ENCODE measurements at places on chromosomes 1 and 21.

DNA sequence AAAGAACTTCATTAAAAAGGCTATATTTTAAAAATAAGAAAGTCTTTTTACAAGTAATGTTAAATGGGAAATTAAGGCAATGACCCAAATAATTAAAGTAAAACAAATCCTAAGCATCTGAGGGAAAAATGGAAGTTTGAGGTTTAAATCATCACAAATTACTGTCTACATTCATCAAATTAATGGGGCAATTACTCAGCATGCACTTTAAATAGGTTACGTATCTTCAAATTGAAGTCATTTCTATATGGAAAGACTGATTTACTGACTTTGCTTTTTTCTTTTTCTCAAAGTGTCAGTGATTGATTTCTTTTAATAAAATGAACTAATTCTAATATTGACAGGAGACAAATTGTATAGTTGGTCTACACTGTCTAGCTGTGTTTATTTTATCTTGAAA, 1452.3 kb downstream of the NCAM2 start:
- DNase-seq = no peak

DNA sequence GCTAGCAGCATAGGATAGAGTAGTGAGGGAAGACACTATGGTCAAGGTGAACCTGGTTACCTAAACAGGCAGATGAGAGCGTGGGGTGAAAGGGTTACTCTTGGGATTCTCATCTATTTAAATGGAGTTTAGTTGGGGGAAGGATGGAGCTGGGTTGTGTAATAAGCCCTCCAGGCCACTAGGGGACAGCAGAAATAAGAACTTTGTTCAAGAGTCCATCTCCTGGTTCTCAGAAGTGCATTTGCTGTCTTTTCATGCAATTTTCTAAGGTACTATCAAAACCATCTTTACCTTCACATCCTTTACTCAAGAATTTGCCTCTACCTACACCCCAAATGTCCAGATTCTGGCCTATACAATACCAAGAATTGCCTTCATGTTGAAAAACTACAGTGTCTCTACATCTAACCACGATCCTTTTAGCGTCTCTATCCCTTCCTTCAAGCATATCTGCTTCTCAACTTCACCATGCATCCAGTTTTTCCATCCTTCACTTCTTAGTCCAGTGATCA, 28.0 kb downstream of the SLAMF1 start:
- no peak for DNase-seq

DNA sequence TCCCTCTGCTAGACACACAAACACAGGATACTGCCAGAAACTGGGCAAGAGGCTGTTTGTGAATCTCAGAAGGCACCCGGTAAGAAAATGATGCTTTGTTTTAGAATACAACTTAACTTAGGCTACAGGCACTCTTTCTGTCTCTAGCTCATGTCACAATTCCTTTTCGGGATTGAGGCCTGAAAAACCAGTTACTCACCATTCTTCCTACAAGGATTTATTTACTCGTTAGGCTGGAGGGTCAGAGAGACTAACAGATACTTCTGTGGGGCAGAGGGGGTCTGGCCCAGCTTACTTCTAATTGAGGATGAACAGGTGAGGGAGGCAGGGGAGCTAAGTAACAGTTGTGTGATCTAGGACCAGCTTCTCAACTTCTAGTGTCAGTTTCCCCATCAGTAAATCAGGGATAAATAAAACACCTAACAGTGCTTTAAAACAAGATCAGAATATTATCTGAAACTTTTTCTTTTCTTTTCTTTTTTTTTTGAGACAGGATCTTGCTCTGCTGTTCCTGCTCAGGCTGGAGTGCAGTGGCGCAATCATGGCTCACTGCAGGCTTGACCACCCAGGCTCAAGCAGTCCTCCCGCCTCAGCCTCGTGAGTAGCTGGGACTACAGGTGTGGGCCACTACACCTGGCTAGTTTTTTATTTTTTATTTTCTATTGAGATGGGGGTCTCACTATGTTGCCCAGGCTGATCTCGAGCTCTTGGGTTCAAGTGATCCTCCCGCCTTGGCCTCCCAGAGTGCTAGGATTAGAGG, 31.9 kb downstream of the NFYC start:
- DNase-seq = no peak

- DNase-seq = no peak
Observed at GRCh38 chr1:20329793-20330542, 39.3 kb downstream of the VWA5B1 start.

- no peak for DNase-seq
Observed at GRCh38 chr1:174314433-174314832, 133.3 kb upstream of the GPR52 start.

DNA sequence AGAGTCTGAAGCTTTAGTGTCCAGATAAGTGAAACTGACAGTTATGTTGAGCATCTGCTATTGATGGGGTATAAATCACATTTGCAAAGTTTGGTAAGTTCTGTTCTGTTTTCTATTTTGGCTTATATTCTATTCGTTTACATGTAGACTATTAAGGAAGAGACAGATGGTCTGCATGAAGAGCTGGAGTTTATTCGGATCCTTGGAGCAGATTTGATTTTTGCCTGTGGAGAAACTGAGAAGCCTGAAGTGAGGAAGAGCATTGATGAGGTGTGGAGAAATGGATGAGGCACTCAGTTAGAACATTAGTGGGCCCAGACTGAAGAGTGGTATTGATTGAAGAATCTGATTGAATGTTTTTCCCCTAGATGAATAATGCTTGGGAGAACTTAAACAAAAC, 50.6 kb upstream of the BMP8A start:
- no peak for DNase-seq

DNA sequence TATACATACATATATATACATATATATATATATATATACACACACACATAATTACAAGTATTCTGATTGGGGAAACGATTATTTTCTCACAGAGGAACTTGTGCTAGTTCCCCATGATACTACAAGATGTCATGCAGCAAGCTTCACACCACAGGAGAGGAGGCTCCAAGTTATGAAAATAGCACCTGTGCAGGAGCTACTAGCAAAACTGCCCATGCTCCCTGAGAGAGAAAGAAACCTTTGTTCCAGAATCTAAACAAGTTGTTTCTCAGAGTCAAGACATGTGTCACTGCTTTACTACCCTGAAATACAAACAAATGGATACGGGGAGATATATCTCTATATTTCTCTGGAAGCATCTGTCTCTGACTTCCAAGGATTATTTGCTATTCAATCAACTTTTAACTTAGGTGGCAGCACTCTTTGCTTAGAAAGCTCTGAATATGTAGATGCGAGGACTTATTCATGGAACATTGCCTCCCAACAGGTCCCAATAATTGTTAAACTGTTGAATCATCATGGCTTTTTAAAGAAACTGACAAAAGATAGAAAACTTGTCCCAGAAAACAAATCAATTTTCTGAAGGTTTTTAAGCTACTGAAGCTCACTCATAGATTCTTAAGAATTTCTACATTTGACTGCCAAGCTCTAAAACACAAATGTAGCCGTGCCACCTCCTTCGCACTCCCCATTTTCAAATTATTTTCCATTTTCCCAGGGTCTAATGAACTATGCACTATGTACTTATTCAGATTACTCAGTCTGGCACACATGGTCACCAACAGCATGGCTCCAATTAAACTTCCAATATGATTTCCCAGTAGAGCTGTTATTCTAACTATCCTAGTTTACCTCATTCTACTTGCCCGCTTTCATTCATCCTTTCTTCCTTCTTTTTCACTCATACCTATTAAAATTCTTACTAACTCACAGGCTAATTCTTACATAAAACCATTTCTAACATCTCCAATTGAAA, 929.1 kb downstream of the LTN1 start:
- DNase-seq = no peak

DNA sequence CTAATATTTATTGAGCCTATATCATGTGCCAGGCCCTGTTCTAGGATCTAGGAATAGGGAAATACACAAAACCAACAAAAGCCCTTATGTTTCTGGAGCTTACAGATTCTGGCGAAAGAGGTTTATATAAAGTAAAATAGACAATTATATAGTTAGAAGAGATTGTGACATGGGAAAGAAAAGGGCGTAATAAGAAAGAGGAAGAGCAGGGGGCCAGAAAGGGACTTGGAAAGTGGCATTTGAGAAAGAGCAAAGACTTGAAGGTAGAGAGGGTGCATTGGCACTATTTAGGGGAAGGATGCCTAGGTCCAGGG, 322.5 kb upstream of the FAM78B start:
- DNase-seq = no peak

DNA sequence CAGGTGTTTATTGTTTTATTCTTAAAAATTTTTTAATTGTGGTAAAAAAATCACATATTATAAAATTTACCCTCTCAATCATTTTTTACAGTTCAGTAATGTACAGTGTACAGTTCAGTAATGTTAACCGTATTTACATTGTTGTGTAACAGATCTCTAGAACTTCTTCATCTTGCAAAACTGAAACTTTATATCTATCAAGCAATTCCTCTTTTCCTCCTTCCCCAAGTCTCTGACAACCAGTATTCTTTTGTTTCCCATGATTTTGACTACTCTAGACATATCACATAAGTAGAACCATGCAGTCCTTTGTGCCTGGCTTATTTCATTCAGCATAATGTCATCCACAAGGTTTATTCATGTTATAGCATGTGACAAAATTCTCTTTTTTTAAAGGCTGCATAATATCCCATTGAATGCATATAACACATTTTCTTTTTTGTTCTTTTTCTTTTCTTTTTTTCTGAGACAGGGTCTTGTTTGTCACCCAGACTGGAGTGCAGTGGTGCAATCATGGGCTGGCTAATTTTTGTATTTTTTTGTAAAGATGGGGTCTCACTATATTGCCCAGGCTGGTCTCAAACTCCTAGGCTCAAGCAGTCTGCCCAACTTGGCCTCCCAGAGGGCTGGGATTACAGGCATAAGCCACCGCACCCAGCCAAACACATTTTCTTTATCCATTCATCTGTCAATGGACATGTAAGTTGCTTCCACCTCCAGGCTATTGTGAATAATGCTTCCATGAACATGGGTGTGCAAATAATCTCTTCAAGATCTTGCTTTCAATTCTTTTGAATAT, 17.2 kb upstream of the RCSD1 start:
- no peak for DNase-seq

DNA sequence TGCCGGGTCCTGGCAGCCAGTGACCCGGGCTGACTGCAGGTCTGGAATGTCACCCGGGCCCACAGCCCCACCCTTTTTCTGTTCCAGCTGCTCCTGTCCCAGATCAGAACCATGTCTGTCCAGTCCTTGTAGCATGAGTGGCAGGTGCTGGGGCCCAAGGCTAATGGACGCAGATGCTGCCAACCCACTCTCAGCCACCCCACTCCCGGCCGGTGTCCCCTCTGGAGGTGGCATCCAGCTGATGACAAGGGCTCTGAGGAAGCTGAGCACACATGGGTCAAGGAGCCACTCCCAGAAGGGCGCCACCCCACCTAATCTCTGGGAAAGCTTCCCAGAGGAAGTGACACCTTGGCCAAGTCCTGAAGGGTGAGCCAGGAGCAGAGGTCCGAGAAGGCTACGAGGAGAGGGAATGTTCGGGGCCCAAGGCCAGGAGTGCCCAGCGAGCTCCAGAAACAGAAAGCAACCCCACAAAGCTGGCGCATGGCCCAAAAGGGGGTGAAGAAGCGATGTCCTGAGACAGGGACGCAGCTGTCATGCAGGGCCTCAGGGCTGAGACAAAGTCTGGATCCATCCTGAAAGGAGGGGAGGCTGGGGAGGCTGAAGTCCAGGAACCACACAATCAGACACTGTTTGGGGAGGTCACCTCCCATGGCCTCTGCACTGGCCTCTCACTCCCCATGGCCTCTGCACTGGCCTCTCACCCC, 39.5 kb downstream of the ACOT7 start:
- DNase-seq = no peak

DNA sequence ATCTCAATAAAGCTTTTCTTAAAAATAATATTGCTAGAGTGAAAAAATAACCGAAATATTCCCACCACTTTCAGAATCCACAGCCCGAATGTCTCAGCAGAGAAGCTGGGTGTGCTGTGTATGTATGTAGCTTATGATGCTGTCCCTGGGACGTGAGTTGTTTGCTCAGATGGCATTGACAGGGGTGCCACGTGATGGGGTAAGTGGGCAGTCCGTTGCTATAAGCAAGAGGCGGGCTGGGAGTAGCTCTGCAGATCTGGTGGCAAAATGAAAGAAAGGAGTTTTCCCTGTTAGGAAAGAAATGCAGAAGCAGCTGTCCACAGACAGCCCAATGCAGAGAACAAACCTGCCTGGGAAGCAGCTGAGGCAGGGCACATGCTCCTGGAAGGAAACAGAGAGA, 3.8 kb upstream of the FAM20B start:
- no peak for DNase-seq

DNA sequence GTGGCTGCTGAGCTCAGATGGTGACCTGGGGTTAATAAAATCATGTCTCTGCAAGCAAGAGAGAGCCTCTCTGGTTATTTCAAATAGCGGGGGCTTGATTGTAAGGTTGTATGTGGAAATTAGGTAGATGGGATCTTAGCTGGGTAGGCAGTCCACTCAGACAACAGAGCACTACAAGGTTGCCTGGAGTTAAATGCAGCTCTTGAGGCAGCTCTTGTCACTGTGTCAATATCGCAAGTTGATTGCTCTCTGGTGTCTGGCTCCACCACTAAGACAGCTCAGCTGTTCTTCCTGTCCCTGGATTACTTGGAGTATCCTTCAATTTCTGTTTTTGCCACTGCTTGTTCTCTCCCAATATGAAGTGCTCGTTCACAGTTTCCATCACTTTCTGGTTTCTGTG, 93.8 kb downstream of the C21orf91 start:
- DNase-seq = no peak

All from cardiac fibroblast (primary cell).